Fibroblast of lung (primary cell): ENCODE measurements at places on chromosomes 3 and 15. TPM values are rescaled to one million over a fixed set of nuclear protein-coding genes. Genes with fewer than 3 reads are reported as not detected.

The GOLGA8A gene
- total RNA-seq: 3.3 and 9.0 TPM in 2 replicates

- DNase-seq: no peak
- peaks cover 3% of the 10 kb centered on the region for H3K4me1 ChIP-seq
- no peaks in the 10 kb centered on the region for H3K36me3 ChIP-seq
Measured at GRCh38 chr3:196654006-196654734, 14.7 kb downstream of the NRROS start.

The SCAPER gene
- total RNA-seq: 5.6 and 9.1 TPM in 2 replicates

The OR4M2 gene
- not detected in 2 replicates for total RNA-seq

The ROBO1 gene
- 58.8 and 104 TPM in 2 replicates for total RNA-seq

DNA sequence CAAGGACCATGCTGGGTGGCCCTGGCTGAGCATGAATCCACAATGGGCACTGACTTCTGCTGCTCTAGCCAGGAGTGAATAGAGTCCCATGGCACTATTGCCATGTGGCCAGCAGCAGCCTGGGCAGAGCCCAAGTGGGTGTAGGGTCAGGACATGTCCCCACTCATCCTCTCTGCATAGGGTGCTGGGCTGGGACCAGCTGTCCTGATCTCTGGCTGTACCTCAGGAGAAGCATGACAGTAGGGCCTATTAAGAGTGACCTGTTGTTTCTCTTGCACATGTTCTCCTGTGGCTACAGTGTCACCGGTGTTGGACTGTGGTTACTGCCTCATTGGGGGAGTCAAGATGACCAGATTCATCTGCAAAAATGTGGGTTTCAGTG is 46.9 kb downstream of the DLEC1 start:
- no peaks in the 10 kb centered on the region for H3K4me1 ChIP-seq
- H3K27ac ChIP-seq: no peak overlapping the region
- no peaks in the 10 kb centered on the region for H3K27me3 ChIP-seq
- DNase-seq: no peak
- no peaks in the 10 kb centered on the region for H3K36me3 ChIP-seq

The SUSD5 gene
- total RNA-seq: 0.51 and 2.3 TPM in 2 replicates

DNA sequence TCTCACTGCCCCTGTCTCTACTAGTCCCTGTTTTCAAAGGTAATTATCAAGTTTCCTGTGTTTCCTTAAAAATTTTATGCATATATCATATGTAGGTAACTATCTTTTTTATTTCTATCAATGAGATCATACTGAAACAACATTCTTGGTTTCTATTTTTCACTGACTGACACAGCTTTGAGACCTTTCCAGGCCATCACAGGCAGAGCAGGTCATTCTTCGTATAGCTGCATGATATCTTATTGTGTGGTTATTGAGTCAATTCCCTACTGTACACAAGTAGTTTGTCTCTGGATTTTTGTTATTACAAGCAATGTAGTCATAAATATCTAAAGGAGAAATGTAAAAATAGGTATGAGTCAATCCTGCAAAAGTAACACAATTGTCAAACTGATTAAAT is 169.6 kb downstream of the CFAP20DC start:
- H3K4me1 ChIP-seq: no peaks in the 10 kb centered on the region
- H3K27me3 ChIP-seq: no peaks in the 10 kb centered on the region
- H3K36me3 ChIP-seq: no peaks in the 10 kb centered on the region
- H3K4me3 ChIP-seq: no peak overlapping the region

The CPA3 gene
- not detected in 2 replicates for total RNA-seq

GRCh38 chr15:45101749-45102148 is 12.2 kb downstream of the DUOX2 start:
- no peaks in the 10 kb centered on the region for H3K4me1 ChIP-seq
- H3K27ac ChIP-seq: no peak overlapping the region
- peaks cover 7% of the 10 kb centered on the region for H3K27me3 ChIP-seq

- no peak overlapping the region for H3K4me3 ChIP-seq
- DNase-seq: no peak
- H3K27me3 ChIP-seq: no peaks in the 10 kb centered on the region
- no peak overlapping the region for H3K27ac ChIP-seq
- no peaks in the 10 kb centered on the region for H3K36me3 ChIP-seq
Measured at GRCh38 chr3:23791678-23792077, 14.1 kb upstream of the UBE2E1 start.

The NUDT16 gene
- 12.3 and 18.8 TPM in 2 replicates for total RNA-seq

The ACOX2 gene
- total RNA-seq: 17.7 and 20.5 TPM in 2 replicates

GRCh38 chr3:35215525-35216500 is 423.5 kb upstream of the ARPP21 start:
- H3K36me3 ChIP-seq: no peaks in the 10 kb centered on the region
- H3K4me1 ChIP-seq: no peaks in the 10 kb centered on the region
- DNase-seq: no peak

The TM4SF4 gene
- 0.26 and 1.7 TPM in 2 replicates for total RNA-seq

The CHRNA3 gene
- total RNA-seq: not detected in 2 replicates

The GFM1 gene
- total RNA-seq: 27.7 and 38.6 TPM in 2 replicates

GRCh38 chr3:188282871-188283270 is 128.9 kb downstream of the LPP start:
- H3K27me3 ChIP-seq: no peaks in the 10 kb centered on the region
- no peaks in the 10 kb centered on the region for H3K36me3 ChIP-seq
- H3K27ac ChIP-seq: no peak overlapping the region

The MUC20 gene
- total RNA-seq: under 0.01 and 0.66 TPM in 2 replicates

DNA sequence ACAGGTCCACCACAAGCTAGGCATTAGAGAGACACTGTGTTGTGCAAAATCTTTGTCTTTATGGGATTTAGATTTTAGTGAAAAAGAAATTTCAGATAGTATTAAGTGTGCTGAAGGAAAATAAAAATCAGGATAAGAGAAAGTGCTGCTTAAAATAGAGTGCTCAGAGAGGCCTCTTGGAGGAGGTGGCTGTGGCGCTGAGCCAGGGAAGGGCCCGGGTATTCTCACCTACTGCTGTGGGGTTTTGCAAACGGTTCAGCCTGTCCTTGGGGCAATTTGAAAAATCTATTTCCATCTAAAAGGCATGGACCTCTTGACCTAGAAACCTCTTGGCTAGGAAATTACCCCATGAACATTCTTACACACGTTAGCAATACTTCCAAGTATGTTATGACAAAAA is 267.7 kb downstream of the TJP1 start:
- no peak overlapping the region for H3K4me3 ChIP-seq
- no peak overlapping the region for H3K27ac ChIP-seq
- no peak for DNase-seq
- H3K27me3 ChIP-seq: no peaks in the 10 kb centered on the region
- H3K4me1 ChIP-seq: no peaks in the 10 kb centered on the region

The SI gene
- not detected in 2 replicates for total RNA-seq

- H3K27me3 ChIP-seq: no peaks in the 10 kb centered on the region
- H3K4me3 ChIP-seq: no peak overlapping the region
- H3K4me1 ChIP-seq: peaks cover 15% of the 10 kb centered on the region
- DNase-seq: no peak
- no peak overlapping the region for H3K27ac ChIP-seq
Measured at GRCh38 chr3:51945031-51945840, 3.1 kb downstream of the PARP3 start.

The CEMIP gene
- total RNA-seq: 324 and 946 TPM in 2 replicates

- no peak overlapping the region for H3K4me3 ChIP-seq
- H3K4me1 ChIP-seq: no peaks in the 10 kb centered on the region
- no peak overlapping the region for H3K27ac ChIP-seq
Measured at GRCh38 chr3:65436580-65436979, 602.1 kb downstream of the MAGI1 start.

GRCh38 chr3:172258624-172259023 is 189.6 kb downstream of the GHSR start:
- no peaks in the 10 kb centered on the region for H3K27me3 ChIP-seq
- no peak overlapping the region for H3K27ac ChIP-seq
- peak; percentile 80 for DNase-seq
- H3K4me3 ChIP-seq: no peak overlapping the region

GRCh38 chr3:143436231-143436930 is 316.8 kb downstream of the CHST2 start:
- no peaks in the 10 kb centered on the region for H3K36me3 ChIP-seq
- H3K27ac ChIP-seq: no peak overlapping the region
- peaks cover 3% of the 10 kb centered on the region for H3K4me1 ChIP-seq
- peak; percentile 33 for DNase-seq
- no peak overlapping the region for H3K4me3 ChIP-seq

DNA sequence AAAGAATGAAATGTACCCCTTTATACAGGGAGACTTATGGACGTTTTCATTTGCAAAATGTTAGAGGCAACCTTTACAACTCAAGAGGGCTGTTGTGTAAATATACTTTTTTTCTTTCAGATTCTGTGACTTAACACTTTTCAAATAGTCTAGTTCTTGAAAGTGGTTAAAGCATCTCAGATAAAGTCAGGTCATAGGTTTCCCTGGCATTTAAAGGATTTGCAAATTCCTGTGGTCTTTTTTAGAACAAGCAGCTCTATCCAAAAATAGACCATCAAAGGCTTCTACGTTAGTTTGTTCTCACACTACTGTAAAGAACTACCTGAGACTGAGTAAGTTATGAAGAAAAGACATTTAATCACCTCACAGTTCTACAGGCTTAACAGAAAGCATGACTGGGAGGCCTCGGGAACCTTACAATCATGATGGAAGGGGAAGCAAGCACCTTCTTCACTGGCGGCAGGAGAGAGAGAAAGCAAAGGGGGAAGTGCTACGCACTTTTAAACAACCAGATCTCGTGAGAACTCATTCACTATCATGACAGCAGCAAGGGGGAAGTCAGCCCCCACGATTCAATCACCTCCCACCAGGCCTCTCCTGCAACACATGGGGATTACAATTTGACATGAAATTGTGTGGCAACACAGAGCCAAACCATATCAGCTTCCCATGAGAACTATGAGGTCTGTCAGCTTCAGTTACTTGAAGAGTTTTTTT is 23.3 kb upstream of the GABRR3 start:
- DNase-seq: no peak
- H3K4me1 ChIP-seq: no peaks in the 10 kb centered on the region
- no peak overlapping the region for H3K27ac ChIP-seq
- H3K36me3 ChIP-seq: no peaks in the 10 kb centered on the region

The ROPN1 gene
- not detected in 2 replicates for total RNA-seq

- DNase-seq: no peak
- H3K4me3 ChIP-seq: no peak overlapping the region
- H3K27ac ChIP-seq: no peak overlapping the region
- H3K27me3 ChIP-seq: no peaks in the 10 kb centered on the region
- H3K36me3 ChIP-seq: no peaks in the 10 kb centered on the region
- H3K4me1 ChIP-seq: no peaks in the 10 kb centered on the region
Measured at GRCh38 chr15:81645470-81645869, 271.5 kb upstream of the TMC3 start.

GRCh38 chr3:190192739-190193138 is 72.0 kb upstream of the P3H2 start:
- H3K27ac ChIP-seq: no peak overlapping the region
- no peaks in the 10 kb centered on the region for H3K4me1 ChIP-seq
- H3K36me3 ChIP-seq: no peaks in the 10 kb centered on the region

GRCh38 chr3:116056280-116056679 is 389.0 kb downstream of the LSAMP start:
- H3K27ac ChIP-seq: no peak overlapping the region
- no peaks in the 10 kb centered on the region for H3K36me3 ChIP-seq
- no peak overlapping the region for H3K4me3 ChIP-seq
- no peaks in the 10 kb centered on the region for H3K27me3 ChIP-seq
- H3K4me1 ChIP-seq: no peaks in the 10 kb centered on the region

- no peaks in the 10 kb centered on the region for H3K4me1 ChIP-seq
- H3K36me3 ChIP-seq: no peaks in the 10 kb centered on the region
- DNase-seq: no peak
- H3K27ac ChIP-seq: no peak within 1 kb of the TSS
- peaks cover 13% of the 10 kb centered on the region for H3K27me3 ChIP-seq
Measured at GRCh38 chr15:43266834-43267233, at the start of gene TGM5. Gene TGM5, minus strand, starts transcription at chr15:43266928. Its CDS starts 79 bp downstream, at chr15:43266849.

GRCh38 chr3:81707996-81708395 is 53.4 kb downstream of the GBE1 start:
- DNase-seq: no peak
- no peaks in the 10 kb centered on the region for H3K27me3 ChIP-seq
- H3K36me3 ChIP-seq: no peaks in the 10 kb centered on the region

DNA sequence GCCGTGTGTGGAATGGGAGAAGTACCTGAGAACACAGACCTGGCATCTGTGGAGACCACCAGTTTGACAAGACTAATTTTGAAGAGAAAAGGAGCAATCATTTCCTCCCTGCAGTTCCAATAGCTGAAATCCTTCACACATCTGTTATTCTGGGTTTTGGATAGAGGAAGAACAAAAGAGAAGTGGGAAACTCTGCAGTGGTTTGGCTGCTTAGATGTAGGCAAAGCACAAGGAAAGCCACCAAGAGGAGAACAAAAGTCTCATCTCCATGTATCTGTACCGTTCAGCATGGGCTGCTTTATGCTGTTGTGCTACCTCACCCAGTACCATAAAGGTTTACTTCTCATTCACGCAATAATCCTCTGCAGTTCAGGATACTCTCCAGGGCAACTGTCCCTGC is 153.1 kb upstream of the COL8A1 start:
- DNase-seq: no peak
- H3K27ac ChIP-seq: no peak overlapping the region
- H3K36me3 ChIP-seq: no peaks in the 10 kb centered on the region
- no peaks in the 10 kb centered on the region for H3K27me3 ChIP-seq
- no peaks in the 10 kb centered on the region for H3K4me1 ChIP-seq

DNA sequence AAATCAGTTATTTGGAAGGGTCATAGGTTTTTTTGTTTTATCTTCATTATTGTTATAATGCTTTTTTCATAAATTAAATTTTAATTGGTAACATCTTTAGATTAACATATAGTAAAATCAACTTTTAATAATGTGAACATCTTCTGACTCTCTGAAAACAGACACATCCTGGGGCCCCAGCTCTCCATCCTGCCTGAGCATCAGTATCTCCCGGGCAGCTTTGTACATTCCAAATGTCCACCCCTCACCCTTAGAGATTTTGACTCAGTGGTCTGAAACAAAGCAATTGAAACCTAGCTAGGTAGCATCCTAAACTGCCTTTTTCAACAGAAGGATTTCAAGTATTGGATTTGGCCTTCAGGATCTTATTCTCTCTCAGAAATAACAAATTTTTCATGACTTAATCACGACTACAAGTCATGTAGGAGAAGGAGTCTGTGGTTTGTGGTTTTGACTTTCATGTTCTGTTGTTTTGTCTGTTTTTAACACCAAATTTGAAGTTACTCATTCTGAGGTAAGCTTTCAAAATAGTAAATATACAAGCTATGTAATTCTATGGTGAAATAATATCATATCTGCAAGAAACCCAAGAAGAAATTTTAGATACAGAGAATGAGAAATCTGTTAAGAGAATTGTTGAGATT is 147.3 kb upstream of the UBE2E2 start:
- H3K27me3 ChIP-seq: no peaks in the 10 kb centered on the region
- no peaks in the 10 kb centered on the region for H3K4me1 ChIP-seq
- no peak overlapping the region for H3K4me3 ChIP-seq
- H3K36me3 ChIP-seq: no peaks in the 10 kb centered on the region
- H3K27ac ChIP-seq: no peak overlapping the region
- DNase-seq: peak; percentile 70

The SPATA12 gene
- total RNA-seq: not detected in 2 replicates

The KLHL40 gene
- not detected in 2 replicates for total RNA-seq
